Cerebellum (tissue), 4 donors: ENCODE measurements at places on chromosomes 2 and 18.

- DNase-seq, result no peak
Observed at GRCh38 chr2:213934560-213934959, 476.3 kb upstream of the VWC2L start.

DNA sequence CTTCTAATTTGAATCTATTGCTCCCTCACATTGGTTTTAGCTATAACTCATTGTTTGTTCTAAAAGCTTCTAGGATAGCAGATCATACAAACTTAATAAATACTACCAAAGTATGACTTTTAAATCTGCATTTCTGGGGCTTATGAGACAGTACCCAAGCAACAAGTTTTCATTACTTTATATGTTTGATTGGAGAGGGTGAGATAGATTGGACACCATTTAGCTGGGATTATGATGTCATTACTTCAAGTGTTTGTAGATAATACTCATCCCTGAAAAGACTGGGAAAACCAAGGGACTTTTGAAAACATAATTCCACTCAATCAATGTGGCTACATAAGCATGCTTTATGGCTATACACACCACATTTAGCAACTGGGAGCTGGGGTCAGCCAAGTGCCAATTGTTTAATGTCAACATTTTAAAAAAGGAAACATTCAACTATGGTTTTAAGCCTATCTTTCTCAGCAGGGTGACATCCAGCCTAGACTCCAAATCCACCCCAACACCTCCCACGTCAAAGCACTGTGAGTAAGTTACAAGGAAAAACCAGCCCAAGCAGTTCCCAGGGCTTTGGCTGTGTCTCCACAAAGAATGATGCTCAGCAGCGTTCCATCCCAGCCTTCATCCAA is 119.9 kb downstream of the ETAA1 start:
- no peak for DNase-seq

DNA sequence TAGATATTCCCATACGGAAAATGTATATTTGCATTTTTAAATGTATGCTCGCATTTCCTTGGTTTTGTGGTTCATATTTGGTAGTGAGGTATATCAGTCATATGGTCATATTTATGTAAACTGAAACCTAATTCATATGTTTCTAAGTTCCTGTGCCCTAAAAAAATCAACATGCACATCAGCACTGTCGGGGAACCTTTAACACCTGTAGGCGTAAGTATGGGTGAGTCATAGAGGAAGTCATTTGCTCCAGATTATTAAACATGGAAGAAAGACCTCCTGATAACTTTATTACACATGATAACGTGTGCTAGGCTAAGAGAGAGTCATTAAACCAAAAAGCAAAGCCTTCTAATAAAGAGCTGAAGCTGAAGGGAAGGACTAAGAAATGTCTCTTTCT is 437.7 kb downstream of the NRXN1 start:
- no peak for DNase-seq

GRCh38 chr18:79522451-79523205 is 126.9 kb downstream of the NFATC1 start:
- DNase-seq, result no peak

DNA sequence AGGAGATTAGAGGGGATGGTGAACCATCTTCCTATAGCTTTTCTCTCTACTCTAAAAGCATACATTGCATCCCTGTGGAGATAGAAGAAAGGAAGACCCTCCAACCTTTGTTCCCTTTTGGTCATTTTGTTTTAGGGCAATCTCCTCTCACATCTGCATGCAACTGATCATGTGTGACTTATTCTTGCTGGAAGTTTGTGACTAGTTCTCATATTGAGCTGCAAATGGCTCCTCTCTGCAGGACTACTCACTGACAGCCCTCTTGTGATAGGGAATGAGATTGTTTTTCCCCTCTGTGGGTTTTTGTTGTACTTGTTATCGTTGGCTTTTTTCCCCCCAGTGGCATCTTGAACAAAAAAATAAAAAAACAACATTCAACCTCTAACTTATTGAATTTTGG is 416.0 kb upstream of the CNTNAP5 start:
- DNase-seq, result no peak

DNA sequence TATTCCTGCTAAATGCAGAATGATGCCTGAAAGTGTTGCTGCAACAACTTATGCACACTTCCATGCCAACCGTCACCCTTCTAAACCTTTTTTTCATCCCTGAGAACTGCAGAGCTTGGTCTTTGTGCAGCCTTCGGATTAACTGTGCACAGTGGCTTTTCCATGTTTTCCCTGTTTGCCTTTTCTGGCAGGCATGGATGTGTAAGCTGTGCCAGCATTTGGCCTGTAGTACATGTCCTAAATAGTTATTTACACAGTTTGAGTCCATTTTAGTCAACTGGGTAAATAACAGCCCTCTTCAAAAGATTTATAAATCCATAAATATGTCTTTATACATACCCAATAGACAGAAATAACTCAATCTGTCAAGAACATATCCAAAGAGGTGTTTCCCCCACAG is 31.5 kb downstream of the MEIS1 start:
- no peak for DNase-seq

- peak; percentile 8 for DNase-seq
Observed at GRCh38 chr18:62690236-62690815, 25.0 kb upstream of the PHLPP1 start.

GRCh38 chr2:231581328-231581727 is 11.3 kb upstream of the TEX44 start:
- no peak for DNase-seq

DNA sequence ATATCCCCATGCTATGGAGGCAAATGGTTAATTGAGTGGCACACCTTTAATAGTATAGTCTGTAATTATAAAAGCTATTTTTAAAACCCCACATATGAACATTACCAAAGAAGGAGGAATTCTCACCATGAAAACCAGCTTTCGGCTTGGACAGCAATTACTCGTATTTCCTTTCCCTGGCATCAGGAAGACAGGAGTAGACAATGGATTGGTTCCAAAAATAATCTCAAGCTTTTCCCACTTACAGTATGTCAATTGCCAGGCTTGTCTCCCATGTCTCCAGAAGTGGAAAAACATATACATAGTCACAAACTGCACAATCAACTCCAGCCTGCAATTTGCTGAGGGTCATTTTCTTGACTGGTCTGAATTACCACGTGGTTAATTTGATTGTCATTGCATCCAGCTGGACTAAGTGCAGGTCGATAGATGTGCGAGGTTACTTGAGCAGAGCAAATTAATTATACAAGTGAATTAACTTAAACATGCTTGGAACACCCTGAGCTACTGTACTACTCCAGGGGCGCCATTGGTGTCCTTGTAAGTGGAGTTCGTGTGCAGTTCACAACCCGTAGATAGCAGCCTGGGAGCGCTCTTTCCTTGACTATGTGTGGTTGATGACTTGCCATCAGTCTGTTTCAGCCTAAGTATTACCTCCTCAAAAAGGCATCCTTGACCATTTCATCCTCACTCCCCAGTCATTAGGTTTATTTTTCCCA is 124.3 kb upstream of the PELI1 start:
- DNase-seq, result no peak

GRCh38 chr2:133936601-133937000 is 317.3 kb upstream of the MGAT5 start:
- no peak for DNase-seq

DNA sequence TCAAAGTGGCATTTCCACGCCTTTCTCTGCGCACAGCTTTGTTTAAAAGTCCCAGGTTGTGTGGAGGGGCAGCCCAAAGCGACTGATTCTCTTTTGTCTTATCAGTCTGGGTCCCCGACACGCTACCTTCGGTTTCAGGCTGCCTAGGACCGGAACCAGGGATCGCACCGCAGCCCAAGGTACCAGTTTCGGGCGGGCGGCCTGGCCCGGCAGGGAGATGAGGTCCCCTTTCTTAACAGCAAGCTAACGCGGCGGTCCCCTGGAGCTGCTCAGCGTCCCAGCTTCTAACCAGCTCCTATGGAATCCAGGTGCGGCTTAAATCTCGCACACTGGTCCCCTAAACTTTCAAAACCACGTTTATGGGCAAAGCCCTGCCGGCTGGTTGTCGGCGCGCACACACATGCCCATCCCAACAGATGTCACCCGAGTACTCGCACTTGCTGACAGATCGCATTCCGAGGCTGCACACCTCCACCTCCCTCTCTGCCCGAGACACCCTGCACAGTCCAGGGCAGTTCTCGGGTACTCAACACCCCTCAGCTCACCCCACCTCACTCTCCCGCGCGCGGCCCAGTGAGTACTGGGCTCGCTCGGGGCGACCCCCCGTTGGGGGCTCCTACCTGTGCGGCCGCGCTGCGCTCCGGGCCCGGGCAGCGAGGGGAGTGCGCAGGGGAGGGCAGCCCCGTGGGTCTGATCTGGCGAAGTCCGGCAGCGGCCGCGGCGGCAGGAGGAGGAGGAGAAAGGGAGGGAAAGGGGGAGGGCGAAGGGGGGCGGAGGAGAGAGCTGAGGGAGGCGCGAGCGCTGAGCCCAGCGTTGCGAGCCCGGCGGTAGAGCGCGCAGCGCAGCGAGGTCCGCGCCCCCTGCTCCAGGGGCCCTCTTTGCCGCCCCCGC is at the start of gene EFEMP1:
TSS of gene EFEMP1 (minus strand) at position 692 of the 891 bp plus-strand sequence. CDS start 1,342 bp downstream, outside the sequence.
- DNase-seq, result peak; percentile 5

DNA sequence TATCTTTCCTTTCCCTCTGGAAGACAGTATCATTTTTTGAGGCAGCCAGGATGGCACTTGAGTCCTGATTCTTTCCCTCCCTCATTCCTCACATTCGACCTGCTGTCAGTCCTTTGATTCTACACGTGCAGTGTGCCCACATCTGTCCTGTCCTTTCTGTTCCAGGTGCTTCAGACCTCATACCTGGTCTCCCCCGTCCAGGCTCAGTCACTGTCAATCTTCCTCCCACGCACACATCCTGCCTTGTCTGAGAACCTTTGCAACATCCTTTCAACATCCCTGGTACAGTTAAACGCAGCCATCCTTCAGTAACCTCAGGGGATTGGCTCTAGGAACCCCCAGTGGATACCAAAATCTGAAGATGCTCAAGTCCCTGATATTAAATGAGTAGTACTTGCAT is 10.1 kb downstream of the BCL2 start:
- DNase-seq, result no peak

DNA sequence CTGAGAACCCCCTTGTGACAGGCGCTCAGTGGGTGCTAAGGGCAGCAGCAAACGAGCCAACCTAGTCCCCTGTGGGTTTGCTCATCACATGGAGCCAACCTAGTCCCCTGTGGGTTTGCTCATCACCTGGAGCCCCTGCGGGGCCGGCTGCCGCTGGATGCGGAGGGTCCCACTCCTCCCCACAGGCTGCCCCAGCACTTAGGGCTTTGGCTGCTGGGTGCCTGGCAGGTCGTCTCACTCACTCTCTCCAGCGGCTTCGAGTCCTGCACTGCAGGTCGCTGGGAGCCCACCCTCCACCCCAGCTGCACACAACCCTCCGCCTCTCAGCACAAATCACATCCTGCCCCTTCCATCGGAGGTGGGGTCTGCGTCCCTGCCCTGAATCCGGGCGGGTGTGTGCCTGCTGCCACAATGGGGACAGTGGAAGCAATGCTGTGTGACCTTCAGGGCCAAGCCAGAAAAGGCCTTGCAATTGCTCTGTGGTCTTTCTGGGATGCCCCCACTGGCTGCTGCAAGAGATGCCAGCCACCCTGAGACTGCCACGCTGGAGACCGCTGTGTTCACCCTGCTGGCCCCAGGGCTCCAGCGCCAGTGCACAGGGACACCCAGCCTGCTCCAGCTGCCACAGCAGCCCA is 248.1 kb upstream of the SALL3 start:
- DNase-seq, result no peak
